PC-9 (cell line): ENCODE measurements at places on chromosomes 4 and X. TPM values are rescaled to one million over a fixed set of nuclear protein-coding genes. Genes with fewer than 3 reads are reported as not detected.
A peak's percentile ranks its signal among the peaks of the same experiment; 100 is the strongest.

GRCh38 chr4:105186701-105187161 lies 40.1 kb downstream of the TET2 start:
- no peaks in the 10 kb centered on the region for H3K27me3 ChIP-seq
- DNase-seq: no peak
- no peaks in the 10 kb centered on the region for H3K36me3 ChIP-seq
- H3K4me3 ChIP-seq: no peak overlapping the region
- H3K27ac ChIP-seq: no peak overlapping the region

- no peak for DNase-seq
- peaks cover 10% of the 10 kb centered on the region; the same call in 1 of the 2 replicates for H3K4me1 ChIP-seq
- peaks cover 41% of the 10 kb centered on the region for H3K27me3 ChIP-seq
- no peaks in the 10 kb centered on the region for H3K36me3 ChIP-seq
- H3K4me3 ChIP-seq: no peak overlapping the region
- H3K27ac ChIP-seq: no peak overlapping the region
These were observed 99.6 kb downstream of the FAM53A start for GRCh38 chr4:1584498-1584897.

The MND1 gene
- total RNA-seq: 17.6 and 24.4 TPM in 2 replicates

The PF4V1 gene
- total RNA-seq: not detected in 2 replicates

GRCh38 chr4:177479063-177479462 lies 36.8 kb upstream of the AGA start:
- DNase-seq: no peak
- no peaks in the 10 kb centered on the region for H3K27me3 ChIP-seq
- peaks cover 6% of the 10 kb centered on the region; the same call in 1 of the 2 replicates for H3K4me1 ChIP-seq
- no peak overlapping the region for H3K27ac ChIP-seq

DNA sequence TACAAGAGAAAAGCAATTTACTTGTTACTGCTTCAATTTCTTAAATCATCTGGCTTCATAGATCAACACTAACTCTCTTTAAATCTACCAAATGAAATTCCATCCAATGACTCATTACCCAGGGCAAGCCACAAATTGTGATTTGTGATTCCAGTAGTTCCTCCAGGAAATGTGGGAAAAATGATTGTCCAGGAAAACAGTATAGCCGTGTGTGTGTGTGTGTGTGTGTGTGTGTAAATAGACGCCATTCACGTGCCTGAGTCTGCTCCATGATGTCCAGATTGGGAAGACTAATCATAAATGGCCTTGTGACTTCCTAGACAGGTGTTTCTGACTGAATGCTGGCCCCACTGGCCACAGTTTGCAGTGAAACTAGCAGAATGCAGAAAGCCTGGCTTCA lies 121.3 kb downstream of the HS6ST2 start:
- peak; percentile 74 for DNase-seq
- no peaks in the 10 kb centered on the region for H3K36me3 ChIP-seq
- no peak overlapping the region for H3K4me3 ChIP-seq
- H3K4me1 ChIP-seq: peaks cover 30% of the 10 kb centered on the region

DNA sequence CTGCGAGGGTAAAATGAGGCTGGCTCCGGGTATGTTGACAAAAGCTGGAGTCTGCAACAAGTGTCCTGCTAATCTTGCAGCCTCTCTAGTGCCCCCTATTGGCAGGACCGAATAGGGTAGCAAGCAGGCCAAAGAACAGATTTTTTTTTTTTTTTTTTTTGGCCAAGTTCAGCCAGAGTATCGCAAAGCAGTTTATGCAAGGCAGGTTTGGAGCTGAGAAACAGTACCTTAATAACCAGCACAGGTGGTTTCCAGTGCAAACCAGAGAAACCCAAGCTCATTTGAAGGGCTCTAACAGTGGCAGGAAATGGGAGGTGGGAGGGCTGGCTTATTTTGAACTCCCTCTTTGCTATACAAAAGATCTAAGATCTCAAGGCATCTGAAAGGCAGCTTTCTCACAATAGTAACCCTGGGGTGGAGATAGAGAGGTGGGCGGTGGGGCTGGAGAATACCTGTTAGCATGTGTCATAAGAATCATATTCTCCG lies 38.2 kb upstream of the OCIAD2 start:
- peak overlapping the region; percentile 12; the same call in 1 of the 2 replicates for H3K4me3 ChIP-seq
- no peaks in the 10 kb centered on the region for H3K27me3 ChIP-seq
- no peaks in the 10 kb centered on the region for H3K36me3 ChIP-seq
- H3K27ac ChIP-seq: peak overlapping the region; percentile 50
- H3K4me1 ChIP-seq: peaks cover 16% of the 10 kb centered on the region

DNA sequence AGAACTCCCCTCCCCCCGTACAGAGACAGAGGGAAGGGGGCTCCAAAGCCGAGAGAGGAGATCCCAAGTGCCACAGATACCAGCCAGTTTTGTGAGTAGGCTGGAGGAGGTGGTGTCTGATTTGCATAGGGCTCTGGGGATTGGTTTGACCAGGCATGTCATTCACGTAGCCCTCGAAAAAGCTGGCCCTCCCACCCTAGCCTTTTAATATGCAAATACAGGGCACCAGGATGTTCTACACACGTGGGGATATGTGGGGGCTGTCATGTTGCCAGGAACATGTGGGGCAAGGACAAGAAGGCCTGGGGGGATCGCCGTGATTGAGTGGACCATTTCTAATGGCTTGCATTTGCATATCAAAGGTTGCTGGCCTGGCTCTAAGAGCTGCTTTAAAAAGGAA lies 272.9 kb downstream of the PPP1R2C start:
- no peaks in the 10 kb centered on the region for H3K4me1 ChIP-seq
- no peaks in the 10 kb centered on the region for H3K36me3 ChIP-seq
- DNase-seq: no peak
- H3K27ac ChIP-seq: no peak overlapping the region

The LGI2 gene
- total RNA-seq: not detected in 2 replicates

The SLC6A14 gene
- 0.44 and 0.60 TPM in 2 replicates for total RNA-seq

The GJB1 gene
- not detected in 2 replicates for total RNA-seq

The PSAPL1 gene
- total RNA-seq: 0.15 TPM in 2 replicates

The GPM6B gene
- total RNA-seq: not detected in 2 replicates

DNA sequence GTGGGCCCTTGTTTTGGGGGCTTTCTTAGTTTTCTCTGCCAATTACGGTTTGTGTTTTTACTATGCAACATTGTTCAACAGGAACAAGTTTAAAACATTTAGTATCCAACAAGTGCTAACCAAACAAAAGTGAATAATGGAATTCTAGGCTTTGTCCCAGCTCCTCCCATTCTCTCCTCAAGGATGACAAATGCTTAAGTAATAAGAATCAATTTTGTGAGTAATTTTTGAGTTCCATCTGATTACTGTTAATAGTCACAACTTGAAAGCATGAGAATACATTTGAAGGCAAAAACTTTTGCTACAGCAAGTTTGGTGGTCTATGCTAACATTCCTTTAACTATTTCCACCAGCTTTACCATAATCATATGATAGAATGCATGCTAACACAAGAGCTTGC lies 78.1 kb upstream of the HPGD start:
- H3K27me3 ChIP-seq: no peaks in the 10 kb centered on the region
- H3K4me1 ChIP-seq: no peaks in the 10 kb centered on the region
- H3K36me3 ChIP-seq: no peaks in the 10 kb centered on the region
- no peak overlapping the region for H3K4me3 ChIP-seq

DNA sequence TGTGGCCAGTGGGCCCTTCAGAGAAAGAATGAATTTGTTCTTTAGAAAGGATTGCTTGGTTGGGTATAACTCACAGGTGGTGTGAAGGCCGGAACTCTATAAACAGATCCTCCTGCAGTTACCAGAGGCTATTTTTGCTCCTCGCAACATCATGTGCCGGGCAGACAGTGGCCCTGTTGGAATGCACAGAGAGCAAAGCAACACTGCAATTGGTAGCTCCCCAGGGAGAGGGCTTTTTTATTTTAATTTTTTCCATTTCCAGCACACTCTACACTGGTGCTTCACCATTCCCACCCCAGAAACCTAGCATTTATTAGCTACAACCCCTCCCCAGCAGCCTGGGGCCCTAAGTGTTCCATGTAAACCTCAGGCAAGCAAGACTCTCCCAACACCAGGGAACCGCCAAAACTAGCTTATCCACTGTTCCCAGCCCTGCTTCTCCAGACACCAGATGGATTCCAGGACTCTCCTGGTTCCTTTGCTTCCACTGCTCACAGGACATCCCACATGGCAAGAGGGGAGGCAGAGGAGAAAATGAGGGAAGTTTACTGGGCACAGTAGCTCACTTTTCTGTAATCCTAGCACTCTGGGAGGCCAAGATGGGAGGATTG lies 75.1 kb upstream of the TMEM164 start:
- H3K27me3 ChIP-seq: no peaks in the 10 kb centered on the region
- no peaks in the 10 kb centered on the region for H3K36me3 ChIP-seq
- no peak overlapping the region for H3K4me3 ChIP-seq
- no peak for DNase-seq

DNA sequence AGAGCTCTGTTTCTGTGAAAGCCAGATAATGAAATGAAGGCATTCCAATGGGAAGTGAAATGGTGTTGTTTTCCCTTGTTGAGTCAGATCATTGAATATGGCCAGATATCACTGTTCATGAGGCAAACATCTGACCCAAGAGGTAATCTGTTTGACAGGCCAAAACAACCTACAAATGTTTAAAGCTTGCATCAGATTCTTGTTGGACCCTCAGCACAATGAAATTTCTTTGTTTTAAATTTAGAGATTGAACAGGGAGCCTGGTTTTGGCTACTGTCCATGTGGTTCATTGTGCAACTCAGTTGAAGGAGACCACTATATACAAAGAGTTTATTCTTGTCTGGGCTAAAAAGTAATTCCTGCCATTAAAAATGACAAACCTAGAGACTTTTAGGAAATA lies 159.1 kb downstream of the AFF2 start:
- H3K4me1 ChIP-seq: no peaks in the 10 kb centered on the region
- H3K27me3 ChIP-seq: no peaks in the 10 kb centered on the region
- no peaks in the 10 kb centered on the region for H3K36me3 ChIP-seq
- no peak overlapping the region for H3K4me3 ChIP-seq

The FMR1 gene
- total RNA-seq: 99.5 and 99.9 TPM in 2 replicates

- no peaks in the 10 kb centered on the region for H3K4me1 ChIP-seq
- H3K27ac ChIP-seq: no peak overlapping the region
- H3K36me3 ChIP-seq: no peaks in the 10 kb centered on the region
- DNase-seq: no peak
- H3K4me3 ChIP-seq: no peak overlapping the region
- no peaks in the 10 kb centered on the region for H3K27me3 ChIP-seq
These were observed 273.5 kb downstream of the TMA16 start for GRCh38 chr4:163768014-163768413.

The FREM3 gene
- total RNA-seq: not detected in 2 replicates

The TMEM156 gene
- total RNA-seq: 20.1 and 29.3 TPM in 2 replicates

DNA sequence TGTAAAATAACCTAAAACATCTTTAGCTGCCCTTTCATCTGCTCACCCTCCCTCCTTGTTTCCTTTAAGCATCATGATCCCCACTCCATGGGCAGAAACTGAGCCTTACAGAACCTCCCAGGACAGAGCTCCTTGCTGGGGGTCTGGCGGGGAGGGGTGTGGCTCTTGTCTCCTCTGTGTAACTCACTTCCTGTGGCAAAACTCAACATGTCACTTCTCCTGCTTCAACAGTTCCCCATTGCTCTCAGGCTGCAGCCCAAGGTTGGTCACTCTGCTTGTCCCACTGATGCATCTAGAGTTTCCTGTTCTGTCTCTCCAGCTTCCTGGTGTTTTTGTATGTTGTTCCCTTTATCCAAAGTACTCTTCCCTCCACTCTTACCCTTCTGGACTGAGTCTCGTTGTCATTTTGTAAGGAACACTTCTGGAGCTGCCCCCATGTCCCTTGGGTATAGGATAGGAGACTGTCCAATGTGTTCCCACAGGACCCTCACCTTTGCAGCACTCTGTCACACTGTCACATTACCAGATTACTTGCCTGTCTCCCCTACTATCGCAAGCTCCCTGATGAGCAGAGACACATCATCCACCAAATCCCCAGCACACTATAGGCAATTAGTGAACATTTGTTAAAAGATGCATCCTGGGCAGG lies 19.6 kb downstream of the TMEM31 start:
- H3K36me3 ChIP-seq: no peaks in the 10 kb centered on the region
- no peak overlapping the region for H3K4me3 ChIP-seq

- no peak overlapping the region for H3K4me3 ChIP-seq
- H3K27me3 ChIP-seq: no peaks in the 10 kb centered on the region
- no peak overlapping the region for H3K27ac ChIP-seq
These were observed 23.6 kb downstream of the PLAC1 start for GRCh38 chrX:134634691-134635090.

GRCh38 chr4:89752932-89753598 lies 83.9 kb downstream of the SNCA start:
- peaks cover 15% of the 10 kb centered on the region for H3K4me1 ChIP-seq
- H3K4me3 ChIP-seq: peak overlapping the region; percentile 26; the same call in 1 of the 2 replicates
- DNase-seq: peak; percentile 45
- H3K27ac ChIP-seq: peak overlapping the region; percentile 84
- no peaks in the 10 kb centered on the region for H3K27me3 ChIP-seq
- no peaks in the 10 kb centered on the region for H3K36me3 ChIP-seq

The NR0B1 gene
- 66.6 and 67.1 TPM in 2 replicates for total RNA-seq

The TRPC5OS gene
- total RNA-seq: not detected in 2 replicates

DNA sequence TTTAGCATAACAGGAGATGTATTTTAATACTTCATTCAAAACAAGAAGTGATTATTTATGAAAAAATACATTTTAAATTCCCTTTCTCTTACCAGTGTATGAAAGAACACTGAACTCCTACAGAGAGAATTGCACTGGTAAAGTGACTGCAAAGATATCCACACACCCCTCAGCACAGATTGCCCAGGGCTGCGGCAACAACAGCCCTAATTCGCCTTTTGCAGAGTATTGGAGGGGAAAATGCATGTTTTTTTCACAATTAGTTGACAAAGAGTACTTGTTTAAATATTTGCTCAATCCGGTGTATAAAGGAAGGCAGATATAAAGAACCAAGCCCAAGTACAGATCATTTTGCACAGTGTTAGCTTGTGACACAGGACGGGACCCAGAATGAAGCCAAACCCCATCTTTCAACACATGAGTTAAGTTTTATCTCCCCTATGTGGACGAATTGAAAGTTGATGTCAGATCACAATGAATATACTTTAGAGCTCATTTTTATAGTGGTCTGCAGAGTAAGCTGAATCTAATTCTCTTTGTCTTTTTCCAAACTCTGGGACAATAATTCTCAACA lies 551.4 kb upstream of the IGFBP7 start:
- no peaks in the 10 kb centered on the region for H3K27me3 ChIP-seq
- H3K27ac ChIP-seq: no peak overlapping the region
- no peaks in the 10 kb centered on the region for H3K36me3 ChIP-seq
- no peak overlapping the region for H3K4me3 ChIP-seq
- no peaks in the 10 kb centered on the region for H3K4me1 ChIP-seq

DNA sequence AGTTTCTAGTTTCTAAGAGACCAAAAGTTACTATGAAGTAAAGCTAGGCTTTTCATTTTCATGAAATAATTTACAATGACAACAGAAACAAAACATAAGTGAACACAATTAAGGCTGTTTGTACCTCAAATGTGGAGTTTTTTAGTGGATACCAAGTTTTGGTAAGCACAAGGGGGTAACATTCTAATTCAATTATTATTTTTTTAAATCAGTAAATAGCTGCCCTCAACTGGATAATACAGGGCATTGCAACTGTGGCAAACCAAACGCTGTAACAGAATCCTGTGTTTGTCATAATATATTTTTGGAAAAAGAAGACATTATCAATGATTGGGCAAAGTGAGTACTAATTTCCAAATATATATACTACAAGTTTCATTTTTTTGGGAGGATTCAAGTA lies 150.3 kb downstream of the FBXW7 start:
- no peaks in the 10 kb centered on the region for H3K27me3 ChIP-seq
- H3K4me3 ChIP-seq: no peak overlapping the region
- H3K4me1 ChIP-seq: no peaks in the 10 kb centered on the region
- H3K36me3 ChIP-seq: no peaks in the 10 kb centered on the region
- H3K27ac ChIP-seq: no peak overlapping the region

- no peak for DNase-seq
- H3K4me3 ChIP-seq: no peak overlapping the region
- H3K27me3 ChIP-seq: no peaks in the 10 kb centered on the region
- no peaks in the 10 kb centered on the region for H3K4me1 ChIP-seq
- no peak overlapping the region for H3K27ac ChIP-seq
- no peaks in the 10 kb centered on the region for H3K36me3 ChIP-seq
These were observed 258.4 kb upstream of the TAPT1 start for GRCh38 chr4:16484711-16485110.
